ENCODE measurements at places on chromosomes 3 and 15. TPM values are rescaled to one million over a fixed set of nuclear protein-coding genes. Genes with fewer than 3 reads are reported as not detected.

DNA sequence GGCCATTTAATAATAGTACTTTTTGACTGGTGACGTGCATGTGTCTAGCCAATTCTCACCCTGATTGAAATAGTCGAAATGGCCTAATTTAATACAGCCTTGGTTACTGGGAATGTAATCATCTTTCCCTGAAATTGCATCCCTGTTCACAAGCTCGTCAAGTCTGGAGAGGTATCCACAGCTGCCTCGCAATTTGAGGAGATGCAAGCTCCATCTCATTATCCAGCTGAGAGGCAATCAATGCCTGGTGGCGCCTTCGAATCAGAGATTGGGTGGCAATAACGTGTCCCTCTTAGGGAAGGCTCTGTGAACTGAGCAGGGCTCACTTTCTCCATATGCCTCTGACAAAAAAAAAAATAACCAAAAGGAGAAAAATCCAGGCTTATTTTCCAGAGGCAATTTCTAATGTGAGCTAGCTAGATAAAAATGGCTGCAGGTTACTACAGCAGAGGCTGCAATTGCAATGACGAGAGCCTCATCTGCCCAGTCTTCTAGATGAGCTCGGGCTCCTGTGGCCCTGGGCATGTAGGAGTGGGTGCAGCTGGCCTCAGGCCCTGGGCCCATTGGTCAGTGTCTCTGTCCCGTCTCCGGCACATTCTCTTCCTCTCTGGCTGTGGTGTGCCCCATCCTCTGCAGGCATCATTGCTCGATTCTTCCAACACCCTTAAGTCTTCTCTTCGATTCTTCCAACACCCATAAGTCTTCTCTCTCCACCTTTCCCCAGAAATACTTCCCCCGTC lies 487.5 kb downstream of the GABRG3 start:
- no peak for DNase-seq
- no peaks in the 10 kb centered on the region for H3K27me3 ChIP-seq
- no peaks in the 10 kb centered on the region for H3K36me3 ChIP-seq

The TMEM207 gene
- total RNA-seq, result not detected

DNA sequence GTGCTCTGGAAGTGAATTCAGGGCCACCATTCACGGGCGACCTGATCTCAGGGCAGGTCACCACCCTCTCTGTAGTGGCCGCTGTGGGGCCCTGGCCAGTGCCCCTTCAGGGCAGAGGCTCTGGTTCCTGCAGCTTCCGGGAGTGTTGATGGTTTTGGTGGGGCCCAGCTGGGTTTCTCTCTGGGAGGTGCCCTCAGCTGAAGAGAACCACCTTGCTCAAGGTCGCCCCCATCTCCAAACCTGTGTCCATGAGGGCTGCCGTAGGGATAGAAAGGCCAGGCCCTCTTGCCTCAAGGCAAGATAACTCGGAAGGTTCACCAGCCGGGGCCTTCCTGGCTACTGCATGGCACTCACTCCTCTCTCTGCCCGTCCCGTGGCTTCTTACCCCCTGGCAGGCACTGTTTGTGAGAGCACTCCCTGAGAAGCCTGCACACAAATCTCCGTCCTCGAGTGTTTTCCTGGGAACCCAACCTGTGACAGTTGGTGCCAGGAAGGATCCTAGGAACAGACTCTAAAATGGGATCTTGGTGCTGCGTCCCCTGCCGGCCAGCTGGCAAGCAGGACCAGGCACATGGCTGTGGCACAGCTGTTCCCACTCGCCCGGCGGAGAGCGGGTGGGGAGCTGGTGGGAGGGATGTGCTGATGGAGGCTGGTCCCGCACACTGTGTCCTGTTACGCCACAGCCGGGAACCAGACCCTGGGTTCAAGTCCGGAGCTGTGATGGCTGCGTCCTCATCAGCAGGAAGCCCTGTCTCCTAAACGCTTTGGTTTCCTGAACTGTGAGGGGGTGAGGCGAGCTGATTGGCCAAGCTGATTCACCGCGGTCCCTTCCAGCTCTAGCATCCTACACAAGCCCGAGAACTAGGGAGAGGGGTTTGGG lies 23.2 kb upstream of the PIGZ start:
- no peak for DNase-seq
- H3K4me1 ChIP-seq, result no peaks in the 10 kb centered on the region
- H3K27me3 ChIP-seq, result peaks cover 6% of the 10 kb centered on the region
- no peaks in the 10 kb centered on the region for H3K36me3 ChIP-seq

DNA sequence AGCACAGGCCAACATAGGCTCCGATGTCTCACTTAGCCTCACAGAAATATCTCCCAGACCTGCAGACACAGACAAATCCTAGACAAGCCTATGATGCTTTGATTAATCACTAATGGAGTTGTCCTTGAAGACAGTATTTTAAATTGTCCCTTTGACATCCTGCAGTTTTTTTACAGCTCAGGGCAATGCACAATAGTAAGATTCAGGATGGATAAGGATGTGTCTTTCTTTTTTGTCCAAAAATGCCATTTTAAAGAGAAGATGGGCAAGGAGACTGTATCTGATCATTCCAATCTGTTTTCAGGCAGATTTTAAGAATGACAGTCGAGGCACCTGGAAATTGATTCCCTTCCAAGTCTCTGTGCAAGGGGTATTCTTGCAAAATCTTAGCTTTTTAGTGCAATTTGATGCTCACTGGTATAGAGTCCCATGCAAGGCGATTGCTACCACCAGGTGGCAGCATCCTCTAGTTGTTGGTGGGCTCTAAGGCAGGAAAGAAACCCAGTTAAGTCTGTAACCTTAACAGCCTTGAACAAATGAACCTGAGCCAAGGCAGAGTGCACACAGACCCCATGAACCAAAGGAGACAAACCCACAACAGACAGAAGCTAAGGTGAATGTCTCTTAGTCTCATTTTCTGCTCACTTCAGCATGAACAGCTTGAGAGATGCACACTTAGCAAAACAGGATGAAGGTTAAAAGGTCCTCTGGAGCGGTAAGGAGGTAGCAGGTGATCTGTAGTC lies 51.2 kb upstream of the MINAR1 start:
- H3K36me3 ChIP-seq, result peaks cover 3% of the 10 kb centered on the region
- H3K4me1 ChIP-seq, result no peaks in the 10 kb centered on the region
- no peak overlapping the region for H3K4me3 ChIP-seq
- H3K27me3 ChIP-seq, result no peaks in the 10 kb centered on the region

The SHC4 gene
- 4.6 TPM for total RNA-seq

- no peaks in the 10 kb centered on the region for H3K27me3 ChIP-seq
- peaks cover 31% of the 10 kb centered on the region for H3K4me1 ChIP-seq
- DNase-seq, result no peak
- peaks cover 5% of the 10 kb centered on the region for H3K36me3 ChIP-seq
- no peak overlapping the region for H3K27ac ChIP-seq
These were observed 21.9 kb downstream of the DAPK2 start for GRCh38 chr15:64024172-64025050.

- H3K4me1 ChIP-seq, result no peaks in the 10 kb centered on the region
- peaks cover 1% of the 10 kb centered on the region for H3K36me3 ChIP-seq
- no peak for DNase-seq
- peaks cover 68% of the 10 kb centered on the region for H3K27me3 ChIP-seq
- no peak overlapping the region for H3K27ac ChIP-seq
These were observed 18.6 kb upstream of the LZTFL1 start for GRCh38 chr3:45860481-45860880.

The BAHD1 gene
- 22.8 TPM for total RNA-seq

DNA sequence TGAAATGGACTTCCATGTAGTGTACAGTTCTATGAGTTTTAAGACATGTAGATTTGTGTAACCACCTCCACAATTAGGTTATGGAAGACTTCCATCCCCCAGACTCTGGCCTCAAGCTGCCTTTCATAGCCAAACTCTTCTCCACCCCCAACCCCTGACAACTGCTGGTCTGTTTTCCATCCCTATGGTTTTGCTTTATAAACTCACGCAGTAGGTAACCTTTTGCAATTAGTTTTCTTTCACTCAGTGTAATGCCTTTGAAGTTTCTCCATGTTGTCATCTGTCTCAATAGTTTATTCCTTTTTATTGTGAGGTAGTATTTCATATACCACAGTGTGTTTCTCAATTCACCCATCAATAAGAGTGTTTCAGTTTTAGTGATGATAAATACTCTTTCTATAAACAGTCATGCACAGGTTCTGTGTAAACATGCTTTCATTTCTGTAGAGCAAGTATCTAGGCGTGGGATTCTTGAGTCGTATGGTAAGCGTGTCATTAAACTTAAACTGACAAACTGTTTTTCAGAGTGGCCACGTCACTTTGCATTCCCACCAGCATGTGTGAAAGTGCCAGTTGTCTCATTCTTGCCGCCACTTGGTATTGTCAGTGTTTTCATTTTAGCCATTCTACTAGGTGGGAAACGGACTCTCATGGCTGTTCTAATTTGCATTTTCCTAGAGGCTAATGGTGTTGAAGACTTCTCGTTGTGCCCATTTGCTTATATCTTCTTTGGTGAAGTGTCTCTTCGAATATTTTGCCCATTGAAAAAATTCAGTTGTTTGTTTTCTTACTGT lies 47.3 kb upstream of the ALDH1A3 start:
- H3K27me3 ChIP-seq, result peaks cover 14% of the 10 kb centered on the region
- no peak overlapping the region for H3K4me3 ChIP-seq
- DNase-seq, result no peak
- H3K36me3 ChIP-seq, result no peaks in the 10 kb centered on the region
- no peak overlapping the region for H3K27ac ChIP-seq

DNA sequence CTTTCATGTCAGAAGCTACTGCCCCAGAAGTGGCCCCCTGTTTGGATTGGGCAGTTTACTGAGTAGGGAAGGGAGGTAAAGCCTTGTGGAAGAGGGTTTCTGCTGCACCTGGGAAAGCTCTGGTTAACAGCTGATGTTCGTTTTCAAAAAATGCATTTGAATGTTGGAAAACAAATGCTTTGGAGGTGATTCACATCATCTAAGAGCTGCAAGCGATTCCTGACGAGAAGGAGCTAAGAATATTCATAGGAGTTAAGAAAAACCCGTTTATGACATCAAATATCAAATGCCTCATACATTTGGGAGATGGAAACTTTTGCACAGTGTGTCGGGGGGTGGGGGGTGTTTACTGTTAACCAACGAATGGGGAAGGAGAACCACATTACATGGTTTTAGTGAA lies 183.8 kb upstream of the NR2F2 start:
- no peak for DNase-seq
- no peaks in the 10 kb centered on the region for H3K4me1 ChIP-seq
- H3K27ac ChIP-seq, result no peak overlapping the region
- peaks cover 1% of the 10 kb centered on the region for H3K36me3 ChIP-seq

DNA sequence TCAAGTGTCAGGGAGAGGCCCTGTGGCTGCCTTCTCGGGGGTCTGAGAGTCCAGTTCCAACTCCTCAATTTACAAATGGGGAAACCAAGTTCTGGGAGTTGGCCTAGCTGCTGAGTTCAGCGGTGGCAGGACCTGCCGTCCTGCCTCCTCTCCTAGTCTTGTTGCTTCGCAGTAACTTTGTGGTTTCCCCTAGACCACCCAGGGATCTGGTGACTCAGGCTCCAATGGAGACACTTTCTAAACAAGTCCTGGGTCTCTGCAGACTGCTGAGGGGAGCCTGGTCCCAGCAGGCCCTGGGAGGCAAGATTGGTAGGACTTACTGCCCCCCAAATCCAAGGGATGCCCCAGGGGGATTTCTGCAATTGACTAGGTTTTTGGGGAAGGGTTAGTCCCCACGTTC lies 83.6 kb downstream of the SMAD6 start:
- no peaks in the 10 kb centered on the region for H3K27me3 ChIP-seq
- peak overlapping the region; percentile 43 for H3K27ac ChIP-seq
- DNase-seq, result no peak
- no peaks in the 10 kb centered on the region for H3K36me3 ChIP-seq
- peaks cover 49% of the 10 kb centered on the region for H3K4me1 ChIP-seq
- no peak overlapping the region for H3K4me3 ChIP-seq

DNA sequence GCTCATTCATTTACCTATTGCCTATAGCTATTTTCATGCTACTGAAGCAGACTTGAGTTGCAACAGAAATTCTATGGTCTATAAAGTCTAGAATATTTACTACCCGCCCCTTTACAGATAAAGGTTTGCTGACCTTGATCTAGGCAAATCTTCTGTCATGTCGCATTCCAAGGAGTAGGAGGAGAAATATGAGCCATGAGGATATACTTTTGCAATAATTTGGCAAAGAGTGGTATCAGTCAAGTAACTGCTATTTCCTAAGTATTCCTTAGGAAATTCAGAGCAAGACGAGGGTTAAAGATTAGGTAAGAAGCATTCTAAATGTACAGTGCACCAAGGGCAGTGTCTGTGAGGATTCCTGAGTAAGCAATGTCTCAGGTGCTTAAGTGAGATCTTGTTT lies 121.0 kb upstream of the NUDT16 start:
- no peak overlapping the region for H3K27ac ChIP-seq
- peaks cover 3% of the 10 kb centered on the region for H3K27me3 ChIP-seq
- DNase-seq, result no peak
- H3K4me3 ChIP-seq, result no peak overlapping the region
- H3K36me3 ChIP-seq, result no peaks in the 10 kb centered on the region

- no peak for DNase-seq
- no peaks in the 10 kb centered on the region for H3K27me3 ChIP-seq
- peaks cover 9% of the 10 kb centered on the region for H3K4me1 ChIP-seq
- no peak overlapping the region for H3K27ac ChIP-seq
These were observed 21.7 kb downstream of the LRRK1 start for GRCh38 chr15:100940767-100941379.

The NIT2 gene
- 47.4 TPM for total RNA-seq

GRCh38 chr3:106826791-106827311 lies 550.4 kb upstream of the CCDC54 start:
- H3K36me3 ChIP-seq, result peaks cover 6% of the 10 kb centered on the region
- no peaks in the 10 kb centered on the region for H3K27me3 ChIP-seq
- no peak for DNase-seq
- no peak overlapping the region for H3K4me3 ChIP-seq
- peak overlapping the region; percentile 74 for H3K27ac ChIP-seq

DNA sequence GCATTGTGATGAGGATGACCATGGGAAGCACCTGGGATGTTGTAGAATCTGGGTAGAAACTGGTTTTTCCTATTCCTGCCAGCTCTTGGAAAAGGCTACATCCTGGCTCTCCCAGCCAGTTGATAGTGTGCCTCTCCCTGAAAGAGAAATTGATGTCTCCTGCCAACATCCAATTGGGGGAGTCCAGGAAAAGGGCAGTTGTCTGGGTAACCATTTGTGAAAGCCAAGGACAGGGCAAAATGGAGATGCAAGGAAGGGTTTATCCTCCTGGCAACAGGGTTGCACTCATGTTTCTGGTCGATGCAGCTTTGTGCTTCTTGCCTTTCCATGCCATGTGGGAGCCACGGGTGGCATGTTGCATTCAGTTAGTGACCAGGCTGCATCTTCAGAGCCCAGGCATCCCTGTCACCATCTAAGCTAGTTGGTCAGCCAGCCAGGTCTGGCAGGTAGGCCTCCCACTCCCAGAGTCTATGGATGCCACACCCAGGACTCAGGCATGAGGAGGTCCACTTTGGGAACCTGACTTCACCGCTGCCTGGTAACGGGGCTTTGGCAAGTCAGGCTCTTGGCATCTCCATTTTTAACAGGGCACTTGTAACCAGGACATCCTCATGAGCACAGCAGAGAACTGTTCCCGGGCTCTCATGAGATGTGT lies 153.5 kb downstream of the DNAJB8 start:
- no peaks in the 10 kb centered on the region for H3K4me1 ChIP-seq
- H3K36me3 ChIP-seq, result peaks cover 12% of the 10 kb centered on the region
- peak; percentile 48 for DNase-seq
- H3K4me3 ChIP-seq, result no peak overlapping the region
- no peaks in the 10 kb centered on the region for H3K27me3 ChIP-seq
- H3K27ac ChIP-seq, result no peak overlapping the region

GRCh38 chr3:191356631-191357439 lies 26.5 kb upstream of the UTS2B start:
- no peak overlapping the region for H3K4me3 ChIP-seq
- peaks cover 32% of the 10 kb centered on the region for H3K36me3 ChIP-seq
- peaks cover 35% of the 10 kb centered on the region for H3K4me1 ChIP-seq
- H3K27me3 ChIP-seq, result no peaks in the 10 kb centered on the region
- peak overlapping the region; percentile 54 for H3K27ac ChIP-seq

The EPHB3 gene
- total RNA-seq, result 10.6 TPM

- no peaks in the 10 kb centered on the region for H3K36me3 ChIP-seq
- no peak overlapping the region for H3K4me3 ChIP-seq
- DNase-seq, result peak; percentile 76
- H3K27ac ChIP-seq, result peak overlapping the region; percentile 61
- H3K4me1 ChIP-seq, result peaks cover 20% of the 10 kb centered on the region
These were observed 16.4 kb downstream of the CHST13 start for GRCh38 chr3:126540342-126540849.

All from osteocyte (in vitro differentiated cells).